ENCODE measurements at places on chromosomes 7 and 10.

DNA sequence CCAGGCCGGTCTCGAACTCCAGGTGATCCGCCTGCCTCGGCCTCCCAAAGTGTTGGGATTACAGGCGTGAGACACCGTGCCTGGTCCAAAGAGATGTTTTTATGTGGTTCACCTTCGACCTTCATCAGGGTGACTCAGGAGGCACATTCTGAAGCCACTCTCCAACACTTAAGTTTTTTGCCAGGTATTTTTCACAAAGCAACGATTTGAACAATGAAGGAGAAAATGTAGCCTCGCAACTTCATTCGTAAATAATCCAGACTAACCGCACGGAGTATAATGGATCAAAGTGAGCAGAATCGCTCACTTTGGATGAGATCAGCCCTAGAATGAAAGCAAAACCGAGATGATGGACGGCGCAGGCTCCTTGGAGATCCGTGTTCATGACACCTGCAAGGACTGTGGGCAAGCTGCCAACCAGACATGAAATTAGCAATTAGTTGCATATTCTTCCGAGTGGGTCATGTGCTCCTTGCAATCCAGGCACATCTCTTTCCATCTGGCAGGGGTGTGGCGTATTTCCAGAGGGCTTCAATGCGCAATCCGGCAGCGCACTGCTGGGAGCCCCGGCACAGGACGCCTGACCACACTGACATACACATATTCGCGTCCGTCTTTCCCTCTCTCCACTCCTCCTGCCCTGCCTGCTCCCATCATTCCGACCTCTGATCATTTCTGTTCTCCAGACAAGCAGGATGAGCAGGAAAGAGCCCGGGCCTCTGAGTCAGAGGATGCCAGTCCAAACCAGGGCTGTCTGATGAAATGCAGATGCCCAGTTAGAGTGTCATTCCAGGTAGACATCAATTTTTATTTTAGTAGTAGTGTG, 148.4 kb downstream of the KLF6 start:
- H3K4me1 ChIP-seq = peaks cover 26% of the 10 kb centered on the region
- no peaks in the 10 kb centered on the region for H3K27me3 ChIP-seq
- no peak overlapping the region for H3K4me3 ChIP-seq
- H3K27ac ChIP-seq = peak overlapping the region; percentile 54

DNA sequence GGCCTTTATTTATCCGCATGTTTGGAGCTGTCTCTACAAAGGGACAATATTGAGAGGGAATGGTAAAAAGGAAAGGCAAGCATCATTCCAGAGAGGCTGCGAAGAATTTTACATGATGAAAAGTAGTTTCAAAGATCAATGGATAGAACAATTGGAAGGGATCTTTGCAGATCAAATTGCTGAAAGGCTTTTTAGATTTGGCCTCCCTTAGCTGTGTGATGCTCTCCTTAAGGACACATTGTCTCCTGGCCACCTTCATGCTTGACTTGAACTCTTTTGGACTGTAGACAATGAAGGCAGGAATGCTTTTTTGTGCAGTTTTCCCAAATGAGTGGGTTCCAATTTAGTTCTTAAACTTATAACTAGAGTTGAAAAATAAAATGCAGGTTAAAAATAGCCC, 344.7 kb downstream of the ARL4A start:
- H3K27ac ChIP-seq = no peak overlapping the region
- H3K27me3 ChIP-seq = no peaks in the 10 kb centered on the region
- peaks cover 7% of the 10 kb centered on the region for H3K36me3 ChIP-seq
- no peak for DNase-seq

DNA sequence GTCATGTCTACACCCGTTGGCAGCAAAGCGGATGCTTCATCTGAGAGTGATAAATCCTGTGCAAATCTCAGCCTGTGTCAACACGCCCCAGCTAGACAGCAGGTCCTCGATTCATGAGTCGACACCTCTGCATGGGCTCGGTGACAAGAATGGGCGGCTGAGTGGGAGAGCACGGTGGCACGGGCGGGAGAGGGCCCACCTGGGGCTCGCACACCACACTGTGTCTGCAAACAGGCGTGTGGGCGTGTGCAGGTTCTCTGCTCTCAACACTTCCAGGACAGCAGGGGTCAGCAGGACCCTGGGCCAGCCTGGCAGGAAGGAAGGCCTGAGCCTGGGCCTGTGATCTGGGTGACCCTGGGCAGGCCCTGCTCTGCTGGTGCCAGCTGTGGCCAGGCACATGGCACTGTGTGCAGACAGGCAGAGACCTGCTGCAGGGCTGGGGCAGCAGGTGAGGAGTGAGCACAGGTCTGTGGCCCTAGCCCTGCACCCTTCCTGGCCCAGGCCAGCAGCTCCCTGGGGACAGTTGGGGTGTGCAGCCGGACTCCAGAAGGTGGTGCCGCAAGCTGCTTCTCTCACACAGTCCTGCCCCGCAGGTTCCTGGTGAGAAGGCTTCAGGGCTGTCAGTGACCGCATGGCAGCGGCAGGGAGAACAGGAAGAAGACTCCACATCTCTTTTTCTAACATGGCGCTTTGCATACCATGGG, 216.4 kb downstream of the ELFN1 start:
- H3K4me3 ChIP-seq = no peak overlapping the region
- no peak overlapping the region for H3K27ac ChIP-seq
- no peak for DNase-seq
- H3K4me1 ChIP-seq = no peaks in the 10 kb centered on the region
- peaks cover 13% of the 10 kb centered on the region for H3K36me3 ChIP-seq
- no peaks in the 10 kb centered on the region for H3K27me3 ChIP-seq

- H3K27me3 ChIP-seq = no peaks in the 10 kb centered on the region
- no peak for DNase-seq
- no peaks in the 10 kb centered on the region for H3K36me3 ChIP-seq
- H3K27ac ChIP-seq = no peak overlapping the region
- H3K4me1 ChIP-seq = no peaks in the 10 kb centered on the region
- no peak overlapping the region for H3K4me3 ChIP-seq
Measured at GRCh38 chr10:107971973-107972372, 807.5 kb upstream of the SORCS1 start.

DNA sequence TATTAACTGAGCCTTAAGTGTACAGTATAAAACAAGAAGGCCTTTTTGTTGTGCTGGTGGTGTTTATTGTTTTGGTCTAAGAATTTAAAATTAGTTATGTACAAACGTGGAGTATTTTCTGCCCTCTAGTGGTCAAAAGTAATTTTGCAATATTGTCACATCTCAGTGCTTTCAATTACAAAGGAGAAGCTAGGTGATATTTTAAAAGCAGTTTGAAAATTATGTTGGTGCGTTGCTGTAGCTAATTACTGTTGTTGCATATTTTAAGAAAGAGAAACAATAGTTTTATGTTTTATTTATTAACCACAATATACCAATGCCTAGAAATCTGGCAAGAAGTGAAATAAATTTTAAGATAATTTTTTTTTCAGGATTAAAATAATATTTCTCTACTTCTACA, 11.4 kb downstream of the NPVF start:
- H3K4me3 ChIP-seq = no peak overlapping the region
- no peak for DNase-seq
- H3K4me1 ChIP-seq = no peaks in the 10 kb centered on the region
- H3K27me3 ChIP-seq = peaks cover 24% of the 10 kb centered on the region

GRCh38 chr7:116713918-116714317, 41.9 kb downstream of the MET start:
- peaks cover 8% of the 10 kb centered on the region for H3K36me3 ChIP-seq
- no peak overlapping the region for H3K27ac ChIP-seq
- H3K4me1 ChIP-seq = peaks cover 34% of the 10 kb centered on the region
- no peaks in the 10 kb centered on the region for H3K27me3 ChIP-seq
- no peak overlapping the region for H3K4me3 ChIP-seq

GRCh38 chr7:24824896-24825295, 67.6 kb upstream of the GSDME start:
- H3K4me1 ChIP-seq = peaks cover 45% of the 10 kb centered on the region
- peaks cover 22% of the 10 kb centered on the region for H3K27me3 ChIP-seq
- DNase-seq = no peak
- H3K36me3 ChIP-seq = no peaks in the 10 kb centered on the region
- H3K4me3 ChIP-seq = no peak overlapping the region
- H3K27ac ChIP-seq = no peak overlapping the region

- no peak overlapping the region for H3K27ac ChIP-seq
- H3K4me1 ChIP-seq = no peaks in the 10 kb centered on the region
- H3K27me3 ChIP-seq = peaks cover 29% of the 10 kb centered on the region
- DNase-seq = no peak
- H3K36me3 ChIP-seq = no peaks in the 10 kb centered on the region
Measured at GRCh38 chr10:1550291-1550595, 187.1 kb downstream of the ADARB2 start.

DNA sequence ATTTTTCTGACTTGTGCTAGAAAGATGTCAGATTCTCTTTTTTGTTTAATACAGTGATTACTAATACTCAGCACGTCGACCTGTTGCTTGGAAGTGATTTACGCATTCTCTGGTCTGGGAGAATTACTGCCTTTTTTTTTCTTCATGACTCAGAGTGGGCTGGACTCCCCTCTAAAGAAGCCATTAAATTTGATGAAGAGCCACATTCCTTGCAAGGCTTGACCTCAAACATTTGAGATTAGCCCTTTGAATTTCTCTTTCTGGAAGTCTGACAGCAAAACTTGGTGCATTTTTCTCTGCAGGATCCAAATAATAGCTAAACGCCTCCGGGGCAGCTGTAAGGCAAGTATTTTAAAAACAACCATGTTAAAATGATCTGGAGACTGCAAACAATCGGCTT, 171.6 kb downstream of the GALNT17 start:
- peak overlapping the region; percentile 89 for H3K27ac ChIP-seq
- H3K36me3 ChIP-seq = no peaks in the 10 kb centered on the region
- H3K4me1 ChIP-seq = peaks cover 42% of the 10 kb centered on the region
- DNase-seq = no peak
- no peaks in the 10 kb centered on the region for H3K27me3 ChIP-seq

DNA sequence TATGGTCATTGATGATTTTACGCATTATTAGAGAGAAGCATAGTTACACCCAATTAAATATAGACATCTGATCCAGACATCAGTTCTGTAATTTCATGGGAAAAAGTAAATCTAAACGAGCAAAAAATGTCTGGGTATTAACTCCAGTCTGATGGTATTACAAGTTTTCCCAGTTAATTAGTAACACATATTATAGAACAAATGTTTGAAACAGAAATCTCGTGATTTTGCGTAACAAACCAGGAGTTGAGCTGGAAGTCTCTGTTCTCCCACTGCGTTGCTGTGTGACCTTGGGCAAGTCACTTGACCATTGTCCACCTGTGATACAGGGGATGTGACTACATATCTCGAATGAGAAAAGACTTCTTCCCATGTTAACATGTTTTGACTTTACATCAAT, 43.3 kb downstream of the RBM20 start:
- H3K4me3 ChIP-seq = no peak overlapping the region
- H3K4me1 ChIP-seq = peaks cover 13% of the 10 kb centered on the region
- peaks cover 17% of the 10 kb centered on the region for H3K36me3 ChIP-seq
- no peak overlapping the region for H3K27ac ChIP-seq

DNA sequence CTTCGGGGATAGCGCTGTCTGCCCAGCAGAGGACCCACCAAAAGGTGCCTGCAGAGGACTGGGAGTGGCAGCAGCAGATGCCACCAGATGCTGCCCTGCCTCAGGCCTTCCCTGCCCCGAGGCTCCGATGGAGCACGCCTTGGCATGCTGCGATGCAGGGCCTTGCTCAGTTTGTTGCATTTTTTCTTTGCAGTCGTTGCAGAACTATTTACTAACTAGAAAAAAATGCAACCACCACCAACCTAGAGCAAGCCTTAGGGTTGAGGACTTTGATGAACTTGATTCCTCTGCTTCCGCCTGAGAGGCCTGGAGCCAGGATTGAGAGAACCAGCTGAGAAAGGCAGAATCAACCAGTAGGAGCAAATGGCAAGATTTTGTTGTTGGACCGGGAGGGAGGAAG, 585.6 kb upstream of the MKI67 start:
- H3K27me3 ChIP-seq = no peaks in the 10 kb centered on the region
- H3K27ac ChIP-seq = no peak overlapping the region
- DNase-seq = no peak
- no peaks in the 10 kb centered on the region for H3K36me3 ChIP-seq
